ENCODE measurements at places on chromosomes 13 and 19.

GRCh38 chr19:3359919-3360420 lies 6.4 kb upstream of the NFIC start:
- no peak for DNase-seq

DNA sequence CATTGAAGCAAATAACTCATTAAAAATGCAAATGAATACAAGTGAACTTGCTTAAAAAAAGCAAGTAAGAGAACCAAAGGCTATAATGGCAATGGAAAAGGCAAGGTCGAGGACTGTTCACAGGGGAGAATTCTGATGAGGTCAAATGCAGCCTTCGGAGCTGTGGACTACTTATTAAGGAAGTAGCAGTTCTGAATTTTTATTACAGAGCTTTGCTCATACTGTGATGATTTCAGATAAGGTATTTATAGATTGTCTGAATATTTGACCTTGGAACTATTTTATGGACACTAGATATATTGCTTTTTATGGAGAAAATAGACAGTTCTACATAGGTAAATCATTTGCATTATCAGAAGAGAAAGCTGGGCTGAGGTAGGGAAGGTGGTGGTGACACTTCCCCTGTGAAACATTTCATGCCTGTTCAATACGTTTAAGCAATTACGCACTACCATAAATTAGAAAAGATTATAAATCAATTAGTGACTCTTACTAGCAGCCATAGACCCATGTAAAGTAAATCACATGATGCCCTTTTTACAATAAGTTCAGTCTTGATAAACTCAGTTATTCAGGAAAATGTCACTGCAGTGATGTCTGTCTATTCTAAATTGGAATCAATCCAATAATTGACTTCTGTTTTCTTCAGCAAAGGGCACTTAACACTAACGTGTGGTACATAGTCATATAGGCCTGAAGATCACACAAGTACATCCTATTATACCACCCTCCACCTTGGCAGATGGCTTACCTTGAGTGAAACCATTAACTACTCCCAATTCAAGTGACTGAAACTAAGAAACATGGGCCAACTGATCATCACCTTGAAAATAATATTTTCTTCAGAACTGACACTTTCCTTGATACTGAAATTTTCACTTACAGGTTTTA lies 260.0 kb downstream of the KLF12 start:
- no peak for DNase-seq

GRCh38 chr13:91647361-91647990 lies 249.1 kb downstream of the GPC5 start:
- no peak for DNase-seq

DNA sequence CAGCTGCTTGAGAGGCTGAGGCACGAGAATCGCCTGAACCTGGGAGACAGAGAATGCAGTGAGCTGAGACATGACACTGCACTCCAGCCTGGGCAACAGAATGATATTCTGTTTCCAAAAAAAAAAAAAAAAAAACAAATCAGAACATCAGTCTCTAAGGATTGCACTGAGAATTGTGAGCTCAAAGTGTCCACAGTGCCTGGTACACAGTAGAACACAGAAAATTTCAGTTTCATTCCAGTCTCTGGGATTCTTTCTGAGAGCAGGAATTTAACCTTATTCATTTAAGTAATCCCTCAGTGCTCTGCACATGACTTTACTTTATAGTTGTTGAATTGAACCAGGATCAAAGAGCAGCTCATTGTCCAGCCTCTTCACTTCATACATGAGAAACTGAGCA lies 25.9 kb upstream of the GATAD2A start:
- no peak for DNase-seq

DNA sequence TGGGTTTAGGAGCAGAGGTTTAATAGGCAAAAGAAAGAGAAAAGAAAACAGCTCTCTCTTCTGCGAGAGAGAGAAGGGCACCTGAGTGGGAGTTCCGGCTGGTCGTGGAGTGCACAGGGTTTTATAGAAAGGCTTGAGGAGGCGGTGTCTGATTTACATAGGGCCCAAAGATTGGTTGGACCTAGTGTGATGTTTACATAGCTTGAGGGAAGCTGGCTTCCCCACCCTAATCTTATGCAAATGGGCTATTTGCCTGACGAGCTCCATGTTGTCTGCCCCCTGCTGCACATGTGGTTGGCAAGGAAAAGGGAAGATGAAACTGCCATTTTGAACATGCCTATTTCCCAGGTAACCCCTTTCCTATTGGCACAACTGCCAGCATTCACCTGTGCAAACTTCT lies 21.5 kb upstream of the MEDAG start:
- DNase-seq = no peak

DNA sequence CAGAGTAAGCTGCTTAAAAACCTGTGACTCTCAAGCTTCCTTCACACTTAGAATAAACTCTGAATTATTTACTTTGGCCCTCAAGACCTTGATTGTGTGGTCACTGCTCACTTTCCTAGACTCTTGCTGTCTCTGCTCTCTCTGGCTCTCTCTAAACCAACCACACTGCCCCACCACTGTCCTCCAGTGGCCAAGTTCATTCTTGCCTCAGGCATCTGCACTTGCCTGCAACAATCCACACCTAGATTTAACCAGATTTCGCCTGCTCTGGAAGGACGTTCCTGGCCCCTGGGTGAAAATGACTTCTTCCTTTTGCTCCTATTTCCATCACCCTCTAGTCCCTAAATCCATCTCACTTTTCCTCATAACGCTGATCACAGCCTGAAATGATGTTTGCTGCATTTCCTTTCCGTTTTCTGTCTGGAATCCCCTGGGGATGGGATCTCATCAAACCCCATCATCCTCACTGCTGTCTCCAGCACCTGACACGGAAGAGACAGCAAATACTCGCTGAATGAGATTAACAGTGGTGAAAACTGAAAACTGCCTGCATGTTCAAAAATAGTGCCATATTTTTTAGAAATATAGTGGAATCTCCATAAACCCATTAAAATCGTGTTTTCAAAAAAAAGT lies 232.6 kb downstream of the UQCRFS1 start:
- peak; percentile 40 for DNase-seq

DNA sequence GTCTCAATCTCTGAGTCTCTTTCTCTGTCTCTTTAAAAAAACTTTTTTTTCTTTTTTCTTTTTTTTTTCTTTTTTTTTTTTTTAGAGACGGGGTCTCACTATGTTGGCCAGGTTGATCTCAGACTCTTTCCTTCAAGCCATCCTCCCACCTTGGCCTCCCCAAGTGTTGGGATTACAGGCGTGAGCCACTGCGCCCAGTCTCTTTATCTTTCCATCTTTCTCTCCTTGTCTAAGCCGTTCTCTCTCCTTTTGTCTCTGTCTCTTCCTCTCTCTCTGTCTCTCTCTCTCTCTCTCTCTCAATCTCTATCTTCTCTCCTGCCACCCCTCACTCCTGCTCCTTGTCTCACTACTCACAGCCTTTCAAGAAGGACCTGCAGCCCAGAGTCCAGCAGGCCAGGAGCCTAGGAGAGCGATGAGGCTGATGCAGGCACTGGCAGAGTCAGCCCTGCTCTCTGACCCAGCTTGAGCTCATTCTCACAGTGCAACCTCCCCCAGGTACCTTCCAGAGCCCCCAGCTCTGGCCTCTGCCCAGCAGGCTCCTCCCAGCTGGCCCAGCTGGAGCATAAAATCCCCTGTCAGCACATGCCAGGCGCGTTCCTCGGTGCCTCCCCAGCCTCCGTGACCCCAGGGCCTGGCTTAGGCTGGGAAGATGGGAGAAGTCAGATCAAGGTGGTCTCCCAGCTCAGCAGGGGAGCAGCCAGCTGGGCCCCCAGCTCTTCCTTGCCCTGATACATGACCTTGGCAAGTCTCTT lies at the start of gene NPHS1:
Gene NPHS1 (minus strand): TSS at position 476 of the 752 bp plus-strand sequence. CDS start 667 bp downstream, outside the sequence.
- DNase-seq = no peak

DNA sequence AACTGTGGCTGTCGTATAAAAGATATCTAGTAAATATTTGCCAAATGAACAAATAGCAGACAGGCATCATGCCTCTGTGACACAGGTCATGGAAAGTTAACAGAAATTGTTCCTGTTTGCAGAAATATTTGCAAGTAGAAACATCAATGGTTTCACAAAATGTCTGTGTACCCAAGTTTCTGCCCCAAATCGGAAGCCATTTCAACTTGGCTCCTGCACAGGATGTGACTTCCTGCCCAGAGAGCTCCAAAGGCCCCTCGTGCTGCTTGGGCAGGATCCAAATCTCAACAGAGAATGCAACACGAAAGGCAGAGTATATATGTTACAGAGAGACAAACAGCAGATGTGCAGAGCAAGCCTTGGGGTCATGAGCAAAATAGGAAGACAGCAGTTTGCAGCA lies 95.5 kb upstream of the SERP2 start:
- no peak for DNase-seq

- DNase-seq = no peak
These were observed 82.9 kb upstream of the C1QTNF9B start for GRCh38 chr13:23980160-23980551.

DNA sequence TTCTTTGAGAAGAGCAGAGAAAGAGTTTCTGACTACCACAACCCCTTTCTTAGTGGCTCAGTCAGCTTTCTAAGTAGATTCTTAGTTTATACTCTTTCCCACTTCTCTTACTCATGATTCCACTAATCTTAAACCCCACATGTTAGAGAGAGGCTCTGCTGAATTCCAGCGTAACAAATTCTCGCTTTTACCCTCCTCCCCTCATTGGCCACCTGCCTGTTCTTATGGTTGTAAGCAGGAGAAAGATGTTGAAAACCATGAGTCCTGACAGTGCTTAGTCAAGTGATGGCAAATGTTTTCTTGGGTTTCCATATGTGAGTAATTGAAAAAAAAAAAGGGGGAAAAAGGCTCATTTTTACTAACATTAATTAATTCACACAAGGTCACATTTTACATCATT lies 125.9 kb downstream of the ZDHHC20 start:
- no peak for DNase-seq

GRCh38 chr13:71704656-71705055 lies 162.3 kb downstream of the DACH1 start:
- no peak for DNase-seq

DNA sequence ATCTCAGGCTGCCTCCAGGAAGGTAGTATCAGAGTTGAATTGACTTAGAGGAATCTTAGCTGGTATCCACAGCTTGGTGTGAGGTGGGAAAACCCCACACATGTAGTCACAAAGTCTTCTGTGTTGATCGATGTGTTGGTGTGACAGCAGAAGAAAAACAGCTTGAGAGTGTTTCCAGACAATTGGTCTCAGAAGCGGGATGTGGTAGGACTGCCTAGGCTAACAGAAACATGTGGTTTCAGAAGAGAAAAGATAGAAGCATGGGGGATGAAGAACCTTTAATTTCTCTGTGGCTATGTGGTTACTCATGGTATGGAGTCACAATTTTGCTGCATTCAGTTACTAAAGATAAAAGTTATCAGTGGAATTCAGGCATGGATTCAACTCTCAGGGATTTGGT lies 134.7 kb upstream of the SLITRK5 start:
- DNase-seq = no peak

DNA sequence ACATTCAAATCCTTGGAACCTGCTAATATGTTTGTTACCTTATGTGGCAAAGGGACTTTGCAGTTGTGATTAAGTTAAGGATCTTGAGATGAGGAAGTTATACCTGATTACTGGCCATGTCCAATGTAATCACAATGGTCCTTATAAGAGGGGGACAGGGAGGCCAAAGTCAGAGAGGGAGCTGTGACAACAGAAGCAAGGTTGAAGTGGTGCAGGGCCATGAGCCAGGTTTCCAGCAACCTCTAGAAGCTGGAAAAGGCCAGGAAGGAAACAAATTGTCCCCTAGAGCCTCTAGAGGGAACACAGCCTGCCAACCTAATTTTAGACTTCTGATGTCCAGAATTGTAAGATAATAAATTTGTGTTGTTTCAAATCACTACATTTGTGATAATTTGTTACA lies 334.7 kb upstream of the DACH1 start:
- no peak for DNase-seq

DNA sequence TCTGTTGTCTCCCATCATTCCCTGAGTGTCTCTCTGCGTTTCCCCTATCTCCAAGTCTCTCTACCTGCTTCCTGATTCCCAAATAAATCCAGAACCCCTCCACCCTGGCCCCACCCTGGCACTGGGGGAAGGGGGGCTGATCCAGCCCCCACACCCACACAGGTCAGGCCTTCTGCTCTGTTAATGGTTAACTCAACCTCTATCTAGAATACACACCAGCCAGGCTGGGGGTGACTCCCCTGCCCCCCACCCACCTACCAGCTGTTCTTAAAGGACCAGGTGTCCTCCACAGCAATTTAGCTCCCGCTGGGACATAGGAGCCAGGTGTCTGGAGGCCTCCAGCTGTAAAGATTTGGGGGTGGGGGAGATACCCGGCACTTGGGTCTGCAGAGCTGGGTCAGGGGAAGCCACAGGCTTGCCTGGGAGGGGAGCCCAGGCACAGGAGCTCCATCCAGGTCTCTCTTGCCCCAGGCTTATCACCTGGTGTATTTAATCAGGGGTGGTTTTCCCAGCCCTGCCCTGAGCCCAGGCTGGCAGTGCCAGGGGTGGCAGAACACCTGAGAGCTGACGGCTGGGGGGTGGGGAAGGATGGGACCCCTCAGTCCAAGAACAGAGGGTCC lies 3.9 kb downstream of the IRF2BP1 start:
- DNase-seq = no peak

DNA sequence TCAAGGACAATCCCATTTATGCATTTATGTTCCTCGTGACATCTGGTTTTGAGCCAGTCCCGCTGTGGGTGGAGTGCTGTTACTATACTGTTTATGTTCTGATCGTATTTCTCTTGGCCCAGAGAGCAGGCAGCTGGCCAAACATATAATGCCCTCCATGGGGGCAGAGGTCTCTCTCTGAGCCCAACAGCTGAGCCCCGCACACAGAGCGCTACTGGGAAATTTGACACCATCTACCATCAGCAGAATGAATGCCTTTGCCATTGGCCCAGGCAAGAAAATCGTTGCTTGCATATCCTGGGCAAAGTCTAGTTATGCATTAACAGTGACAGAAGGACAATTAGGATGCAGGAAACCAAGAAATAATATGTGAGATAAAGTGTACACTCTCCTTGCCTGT lies 126.8 kb upstream of the CACNA1A start:
- no peak for DNase-seq

GRCh38 chr13:74250738-74251190 lies 116.6 kb upstream of the KLF12 start:
- peak; percentile 56 for DNase-seq

GRCh38 chr19:52022193-52022592 lies 6.0 kb downstream of the ZNF614 start:
- no peak for DNase-seq

GRCh38 chr13:33446821-33447725 lies 161.5 kb upstream of the STARD13 start:
- DNase-seq = peak; percentile 54

GRCh38 chr13:57418067-57418677 lies 213.4 kb upstream of the PCDH17 start:
- no peak for DNase-seq

GRCh38 chr13:105740739-105741138 lies 794.7 kb downstream of the EFNB2 start:
- DNase-seq = no peak
